ENCODE measurements at places on chromosomes 12 and 14. TPM values are rescaled to one million over a fixed set of nuclear protein-coding genes. Genes with fewer than 3 reads are reported as not detected.

Gene MIP
- not detected for total RNA-seq

Gene RNASE7
- not detected for total RNA-seq

Gene GARIN6
- not detected for total RNA-seq

Gene SMCO3
- total RNA-seq, result 0.23 TPM

Gene PMEL
- 2.2 TPM for total RNA-seq

Gene FGF23
- total RNA-seq, result not detected

Gene NRXN3
- 159 TPM for total RNA-seq

Gene BCL2L14
- total RNA-seq, result not detected

Gene LTB4R
- 2.9 TPM for total RNA-seq

Gene SAMD15
- total RNA-seq, result 0.42 TPM

Gene TAS2R13
- total RNA-seq, result 0.83 TPM

Gene CLEC9A
- total RNA-seq, result not detected

Gene IAPP
- total RNA-seq, result not detected

Gene PLEKHD1
- total RNA-seq, result not detected

DNA sequence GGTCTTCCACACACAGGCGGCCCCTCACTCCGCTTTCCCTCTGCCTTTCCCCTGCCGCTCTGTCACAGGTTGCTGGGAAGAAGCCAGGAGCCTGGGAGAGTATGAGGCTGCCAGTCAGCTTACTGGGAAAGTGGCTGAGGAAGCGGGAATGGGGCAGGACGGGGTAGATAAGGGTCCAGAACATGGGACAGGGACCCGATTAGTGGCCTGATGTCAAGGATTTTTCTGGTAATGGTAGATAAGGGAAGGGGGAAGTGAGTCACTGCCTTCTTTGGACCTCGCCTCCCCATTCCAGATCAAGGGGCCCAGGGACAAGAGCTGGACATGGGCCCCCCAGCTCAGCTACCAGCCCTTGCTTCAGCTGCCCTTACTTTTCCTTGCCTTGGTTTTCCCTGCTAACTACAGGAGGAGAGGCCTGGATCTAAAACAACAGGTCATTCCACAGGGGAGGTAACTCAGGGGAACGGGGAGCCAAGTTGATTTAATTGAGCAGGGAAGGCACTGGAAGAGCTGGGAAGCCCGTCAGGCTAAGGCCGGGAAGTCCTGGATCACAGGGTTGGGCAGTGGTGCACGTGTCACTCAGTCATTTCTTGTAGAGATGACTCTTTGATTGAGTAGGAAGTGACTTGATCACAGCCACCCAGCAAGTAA lies 3.5 kb upstream of the LPAR5 start:
- H3K27me3 ChIP-seq, result no peaks in the 10 kb centered on the region
- H3K36me3 ChIP-seq, result no peaks in the 10 kb centered on the region
- H3K4me1 ChIP-seq, result no peaks in the 10 kb centered on the region
- H3K4me3 ChIP-seq, result no peak overlapping the region
- DNase-seq, result no peak

DNA sequence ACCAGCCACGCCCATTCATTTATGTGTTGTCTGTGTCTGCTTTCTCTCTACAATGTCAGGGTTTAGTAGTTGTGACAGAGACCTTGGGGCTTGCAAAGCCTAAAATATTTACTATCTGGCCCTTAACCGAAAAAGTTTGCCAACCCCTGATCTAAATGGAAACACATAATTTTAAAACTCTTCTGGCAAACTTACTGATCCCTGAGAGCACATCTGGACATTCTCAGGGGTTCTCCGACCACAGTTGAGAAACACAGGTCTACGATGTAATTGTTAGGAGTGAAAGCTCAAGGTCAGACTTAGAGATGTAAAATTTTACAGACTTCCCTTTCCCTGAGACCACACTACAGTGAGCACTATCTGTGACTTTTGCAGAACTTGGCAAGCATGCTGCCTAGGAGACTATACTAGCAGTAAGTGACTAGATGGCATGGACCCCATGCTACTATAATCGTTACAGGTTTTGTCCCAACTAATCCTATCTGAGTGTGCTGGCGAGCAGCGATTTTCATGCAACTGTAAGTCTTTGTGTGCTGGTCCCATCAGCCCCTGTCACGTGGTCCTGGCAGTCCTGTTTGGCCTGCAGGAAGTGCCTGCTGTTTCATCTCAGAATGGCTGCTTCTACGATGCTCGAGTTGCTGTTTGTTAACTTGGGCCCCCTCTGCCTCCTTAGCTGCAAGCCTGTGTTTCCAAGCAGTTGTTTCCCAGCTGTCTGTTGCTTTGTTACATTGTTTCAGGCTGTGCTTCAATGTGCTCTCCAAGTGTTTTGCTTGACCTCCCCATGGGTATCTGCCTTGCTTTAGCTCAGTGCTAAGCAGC lies 21.6 kb downstream of the TMTC2 start:
- no peaks in the 10 kb centered on the region for H3K27me3 ChIP-seq
- H3K4me3 ChIP-seq, result peak overlapping the region; percentile 3
- H3K36me3 ChIP-seq, result no peaks in the 10 kb centered on the region
- DNase-seq, result no peak
- no peak overlapping the region for H3K27ac ChIP-seq

DNA sequence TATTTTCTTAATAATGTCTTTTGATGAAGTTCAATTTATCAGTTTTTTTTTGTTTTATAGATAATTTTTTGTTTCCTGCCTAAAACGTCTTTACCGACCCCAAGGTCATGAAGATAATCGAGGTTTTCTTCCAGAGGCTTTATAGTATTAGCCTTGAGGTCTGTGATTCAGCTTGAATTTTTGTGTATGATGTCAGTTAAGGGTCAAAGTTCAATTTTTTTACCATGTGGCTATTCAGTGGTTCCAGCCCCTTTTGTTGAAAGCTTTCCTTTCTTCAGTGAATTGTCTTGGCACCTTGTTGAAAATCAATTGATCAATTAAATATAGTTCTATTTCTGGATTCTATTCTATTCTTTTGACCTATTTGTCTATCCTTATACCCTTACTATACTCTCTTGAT lies 3.2 kb upstream of the MGST1 start:
- no peaks in the 10 kb centered on the region for H3K27me3 ChIP-seq
- H3K4me1 ChIP-seq, result no peaks in the 10 kb centered on the region
- H3K27ac ChIP-seq, result no peak overlapping the region

DNA sequence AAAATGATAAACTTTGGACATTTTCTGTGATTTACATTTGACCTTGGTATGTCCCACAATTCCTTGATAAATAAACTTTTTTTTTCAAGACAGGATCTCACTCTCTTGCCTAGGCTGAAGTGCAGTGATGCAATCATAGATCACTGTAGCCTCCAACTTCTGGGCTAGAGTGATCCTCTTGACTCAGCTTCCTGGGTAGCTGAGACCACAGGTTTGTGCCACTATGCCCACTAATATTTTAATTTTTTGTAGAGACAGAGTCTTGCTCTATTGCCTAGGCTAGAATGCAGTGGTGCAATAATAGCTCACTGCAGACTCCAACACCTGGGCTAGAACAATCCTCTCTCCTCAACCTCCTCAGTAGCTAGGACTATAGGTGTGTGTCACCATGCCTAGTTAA lies 79.1 kb upstream of the PTGDR start:
- H3K27me3 ChIP-seq, result no peaks in the 10 kb centered on the region
- no peaks in the 10 kb centered on the region for H3K4me1 ChIP-seq
- no peak overlapping the region for H3K4me3 ChIP-seq
- H3K36me3 ChIP-seq, result no peaks in the 10 kb centered on the region
- no peak for DNase-seq

- no peaks in the 10 kb centered on the region for H3K36me3 ChIP-seq
- H3K4me1 ChIP-seq, result peaks cover 14% of the 10 kb centered on the region
- H3K27me3 ChIP-seq, result peaks cover 15% of the 10 kb centered on the region
- DNase-seq, result no peak
- peak overlapping the region; percentile 11 for H3K27ac ChIP-seq
These were observed 3.4 kb downstream of the KCNA5 start for GRCh38 chr12:5047094-5047493.

DNA sequence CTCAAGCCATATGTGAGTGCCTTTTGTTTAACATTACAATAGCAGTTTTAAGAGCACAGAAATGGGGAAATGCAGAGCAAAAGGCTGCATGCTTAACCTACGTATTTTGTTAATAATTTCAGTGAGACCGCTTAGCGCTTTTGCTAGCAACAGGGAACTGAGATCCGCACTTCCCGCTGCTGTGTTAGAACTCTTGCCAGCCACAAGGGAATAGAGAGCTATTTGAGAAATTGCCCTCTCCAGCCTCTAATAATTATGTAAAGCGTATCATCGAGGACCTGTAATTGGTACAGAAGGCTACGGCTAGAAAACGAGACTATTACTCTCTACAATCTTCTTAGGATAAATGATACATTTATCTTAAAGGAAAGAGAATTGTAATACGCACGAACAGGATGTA lies 205.2 kb upstream of the GRIP1 start:
- no peaks in the 10 kb centered on the region for H3K27me3 ChIP-seq
- H3K4me3 ChIP-seq, result no peak overlapping the region
- no peak for DNase-seq
- H3K27ac ChIP-seq, result no peak overlapping the region

- no peaks in the 10 kb centered on the region for H3K27me3 ChIP-seq
- no peaks in the 10 kb centered on the region for H3K36me3 ChIP-seq
- no peak overlapping the region for H3K4me3 ChIP-seq
- no peak overlapping the region for H3K27ac ChIP-seq
These were observed 37.7 kb upstream of the CRY1 start for GRCh38 chr12:107130830-107131611.

DNA sequence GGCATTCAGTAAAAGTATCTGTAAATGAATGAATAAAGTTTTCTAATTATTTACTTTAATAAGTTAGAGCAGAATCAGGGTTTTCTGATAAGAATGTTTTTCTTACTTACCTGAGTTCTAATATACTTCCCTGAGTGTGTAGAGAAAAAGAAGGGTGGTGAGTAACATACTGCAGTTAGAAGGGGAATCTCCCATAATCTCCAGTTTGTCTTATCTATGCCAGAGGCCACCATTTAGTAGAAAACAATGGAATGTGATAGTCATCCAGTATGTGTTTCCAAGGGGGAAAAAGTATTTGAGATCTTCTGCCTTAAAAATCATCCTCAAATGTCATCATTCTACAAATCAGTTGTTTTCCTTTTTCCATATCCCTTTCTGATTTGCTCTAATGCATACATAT lies 56.5 kb upstream of the PAWR start:
- H3K4me3 ChIP-seq, result no peak overlapping the region
- H3K27ac ChIP-seq, result no peak overlapping the region
- H3K4me1 ChIP-seq, result no peaks in the 10 kb centered on the region
- H3K36me3 ChIP-seq, result no peaks in the 10 kb centered on the region

DNA sequence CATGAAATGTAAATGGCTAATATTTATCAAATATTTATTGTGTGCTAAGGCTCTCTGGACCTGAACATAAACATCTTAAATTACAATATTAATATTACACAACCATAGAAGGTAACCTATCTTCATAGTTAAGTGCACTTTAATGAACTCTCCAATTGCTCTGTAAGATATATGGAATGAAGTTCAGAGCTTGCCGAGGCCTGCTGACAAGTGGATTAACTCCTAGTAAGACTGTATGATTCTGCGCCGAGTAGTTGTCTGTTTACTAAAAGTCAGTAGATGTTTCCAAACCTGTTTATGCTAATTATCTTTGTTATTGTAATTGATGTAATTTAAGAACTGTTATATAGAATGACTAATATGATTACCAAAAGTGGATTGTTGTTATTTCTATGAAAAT lies 77.2 kb downstream of the PTPRR start:
- DNase-seq, result no peak
- H3K4me3 ChIP-seq, result no peak overlapping the region
- no peak overlapping the region for H3K27ac ChIP-seq
- no peaks in the 10 kb centered on the region for H3K4me1 ChIP-seq

GRCh38 chr12:119949594-119949993 lies 39.4 kb upstream of the BICDL1 start:
- H3K36me3 ChIP-seq, result no peaks in the 10 kb centered on the region
- peaks cover 4% of the 10 kb centered on the region for H3K27me3 ChIP-seq
- no peak for DNase-seq
- H3K4me1 ChIP-seq, result no peaks in the 10 kb centered on the region
- no peak overlapping the region for H3K4me3 ChIP-seq

- H3K36me3 ChIP-seq, result no peaks in the 10 kb centered on the region
- H3K4me1 ChIP-seq, result peaks cover 15% of the 10 kb centered on the region
- DNase-seq, result no peak
- H3K4me3 ChIP-seq, result no peak overlapping the region
- no peaks in the 10 kb centered on the region for H3K27me3 ChIP-seq
These were observed 182.2 kb upstream of the GRIP1 start for GRCh38 chr12:66860752-66861750.

DNA sequence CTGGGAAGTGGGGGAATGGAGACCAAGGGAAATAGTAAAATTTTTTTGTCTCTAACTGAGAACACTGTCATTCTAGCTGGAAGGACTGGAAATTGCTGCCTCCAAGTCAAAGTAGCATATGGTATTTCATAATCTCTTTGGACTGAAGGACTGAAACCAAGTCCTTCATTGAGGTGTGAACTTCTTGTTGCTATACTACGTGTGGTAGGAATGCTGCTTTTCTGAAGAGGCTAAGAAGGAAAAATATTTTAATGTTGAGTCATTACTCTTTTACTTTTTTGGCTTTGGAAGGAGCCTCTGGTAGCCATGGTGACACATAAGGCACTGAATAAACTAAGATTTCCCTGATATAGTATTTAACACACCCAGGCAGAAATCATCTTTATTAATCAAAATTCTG lies 465.4 kb downstream of the NPAS3 start:
- no peak overlapping the region for H3K27ac ChIP-seq
- H3K4me1 ChIP-seq, result no peaks in the 10 kb centered on the region
- H3K4me3 ChIP-seq, result no peak overlapping the region
- H3K27me3 ChIP-seq, result no peaks in the 10 kb centered on the region
- no peaks in the 10 kb centered on the region for H3K36me3 ChIP-seq
- DNase-seq, result no peak

GRCh38 chr12:72901685-72902084 lies 629.5 kb downstream of the TRHDE start:
- no peak for DNase-seq
- no peaks in the 10 kb centered on the region for H3K27me3 ChIP-seq
- no peak overlapping the region for H3K4me3 ChIP-seq
- no peaks in the 10 kb centered on the region for H3K36me3 ChIP-seq
- no peaks in the 10 kb centered on the region for H3K4me1 ChIP-seq

- H3K4me1 ChIP-seq, result no peaks in the 10 kb centered on the region
- H3K27ac ChIP-seq, result no peak overlapping the region
- H3K27me3 ChIP-seq, result no peaks in the 10 kb centered on the region
These were observed 151.1 kb downstream of the DACT1 start for GRCh38 chr14:58788655-58789503.

GRCh38 chr14:89137526-89138163 lies 279.4 kb downstream of the FOXN3 start:
- no peaks in the 10 kb centered on the region for H3K27me3 ChIP-seq
- H3K36me3 ChIP-seq, result no peaks in the 10 kb centered on the region
- DNase-seq, result no peak
- H3K27ac ChIP-seq, result no peak overlapping the region
- H3K4me1 ChIP-seq, result no peaks in the 10 kb centered on the region
- H3K4me3 ChIP-seq, result no peak overlapping the region

DNA sequence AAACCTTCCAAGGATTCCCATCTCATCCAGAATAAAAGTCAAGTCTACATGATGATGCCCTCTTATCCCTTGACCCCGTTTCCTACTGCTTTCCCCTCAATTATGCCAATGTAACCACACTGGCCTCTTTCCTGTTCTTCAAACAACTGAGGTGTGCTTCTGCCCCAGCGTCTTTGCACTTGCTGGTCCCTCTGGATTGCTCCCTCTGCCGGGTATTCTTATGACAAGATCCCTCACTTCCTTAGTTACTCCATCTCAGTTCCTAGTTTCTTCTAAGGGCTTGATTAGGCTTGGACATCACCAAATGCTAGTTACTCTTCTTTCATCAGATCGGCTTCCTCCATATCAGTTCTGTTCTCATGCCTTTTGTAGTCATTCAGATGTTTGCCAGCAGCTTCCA lies 32.7 kb upstream of the PELI2 start:
- H3K4me1 ChIP-seq, result peaks cover 15% of the 10 kb centered on the region
- no peak for DNase-seq
- no peak overlapping the region for H3K4me3 ChIP-seq

- peaks cover 55% of the 10 kb centered on the region for H3K4me1 ChIP-seq
- H3K36me3 ChIP-seq, result no peaks in the 10 kb centered on the region
- no peak for DNase-seq
- no peaks in the 10 kb centered on the region for H3K27me3 ChIP-seq
These were observed 619 bp upstream of the NTN4 start for GRCh38 chr12:95790917-95791849.

All from esophagus muscularis mucosa (tissue), 4 donors.